HT1080 (cell line): ENCODE measurements at places on chromosomes 3 and 15. TPM values are rescaled to one million over a fixed set of nuclear protein-coding genes. Genes with fewer than 3 reads are reported as not detected.

The CASR gene
- total RNA-seq = not detected in 2 replicates

The SLC2A2 gene
- total RNA-seq = not detected in 2 replicates

The ULK4 gene
- total RNA-seq = 4.8 and 6.2 TPM in 2 replicates

The ECT2 gene
- total RNA-seq = 102 and 114 TPM in 2 replicates
